CD14-positive monocyte (primary cell): ENCODE measurements at places on chromosomes 3 and 15.

DNA sequence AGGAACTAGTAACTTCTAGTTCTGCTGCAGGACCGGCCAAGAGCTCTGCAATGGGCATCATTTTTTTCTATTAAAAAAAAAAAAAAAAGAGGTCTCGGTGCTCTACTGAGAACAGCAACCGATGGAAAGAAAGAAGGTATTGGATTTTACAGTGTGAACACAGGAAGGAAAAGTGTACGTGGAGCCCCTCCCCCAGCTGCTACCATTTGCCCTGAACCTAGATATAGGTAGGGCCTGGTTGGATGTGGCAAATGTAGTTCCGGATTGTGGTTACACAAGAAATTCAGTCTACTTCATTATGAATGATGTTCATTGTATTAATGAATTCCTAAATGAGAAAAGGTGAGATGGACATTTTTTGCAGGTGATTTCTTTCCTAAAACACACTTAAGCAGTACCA lies 17.9 kb upstream of the PPARG start:
- DNase-seq: no peak

GRCh38 chr15:83913034-83913632 lies 259.2 kb downstream of the ADAMTSL3 start:
- DNase-seq: no peak

- no peak for DNase-seq
Measured at GRCh38 chr3:160135851-160136250, 89.4 kb upstream of the C3orf80 start.

DNA sequence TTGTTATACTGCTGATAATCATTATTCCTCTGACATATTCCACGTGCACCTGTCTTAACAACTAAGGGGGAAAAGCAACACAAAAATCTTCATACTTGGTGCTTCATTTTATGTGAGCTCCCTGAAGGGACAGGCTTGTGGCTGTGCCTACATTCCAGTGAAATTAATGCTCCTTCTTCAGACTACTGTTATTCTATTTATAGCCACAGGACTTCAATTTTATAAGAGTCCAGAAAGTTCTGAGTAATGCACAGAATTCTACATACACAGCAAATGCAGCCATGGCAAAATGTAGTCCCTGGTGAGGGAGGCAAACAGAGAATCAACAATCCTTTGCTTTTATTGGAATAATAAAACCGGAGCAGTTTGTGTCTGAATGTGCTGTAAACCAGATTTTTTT lies 417.1 kb downstream of the RBMS3 start:
- no peak for DNase-seq

GRCh38 chr3:157465741-157466140 lies 29.1 kb downstream of the PTX3 start:
- no peak for DNase-seq
